ENCODE measurements at places on chromosomes 7 and 10.

DNA sequence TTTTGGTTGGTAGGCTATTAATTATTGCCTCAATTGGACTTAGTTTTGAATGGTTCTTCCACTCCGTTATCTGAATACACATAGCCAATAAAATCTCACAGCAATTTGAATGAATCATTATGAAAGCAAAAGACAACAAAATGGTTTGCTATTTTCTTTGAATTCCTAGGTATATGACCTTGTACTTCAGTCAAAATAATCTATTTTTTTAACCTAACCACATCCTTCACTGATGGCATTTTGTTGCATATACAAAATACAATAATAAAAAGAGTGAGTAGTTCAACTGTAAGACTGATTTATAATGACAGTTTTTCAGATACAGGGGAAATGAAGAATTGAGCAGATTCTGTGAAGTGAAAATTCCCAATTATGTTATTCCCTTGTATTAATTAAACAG is 433.1 kb downstream of the HTR7 start:
- no peak for DNase-seq

DNA sequence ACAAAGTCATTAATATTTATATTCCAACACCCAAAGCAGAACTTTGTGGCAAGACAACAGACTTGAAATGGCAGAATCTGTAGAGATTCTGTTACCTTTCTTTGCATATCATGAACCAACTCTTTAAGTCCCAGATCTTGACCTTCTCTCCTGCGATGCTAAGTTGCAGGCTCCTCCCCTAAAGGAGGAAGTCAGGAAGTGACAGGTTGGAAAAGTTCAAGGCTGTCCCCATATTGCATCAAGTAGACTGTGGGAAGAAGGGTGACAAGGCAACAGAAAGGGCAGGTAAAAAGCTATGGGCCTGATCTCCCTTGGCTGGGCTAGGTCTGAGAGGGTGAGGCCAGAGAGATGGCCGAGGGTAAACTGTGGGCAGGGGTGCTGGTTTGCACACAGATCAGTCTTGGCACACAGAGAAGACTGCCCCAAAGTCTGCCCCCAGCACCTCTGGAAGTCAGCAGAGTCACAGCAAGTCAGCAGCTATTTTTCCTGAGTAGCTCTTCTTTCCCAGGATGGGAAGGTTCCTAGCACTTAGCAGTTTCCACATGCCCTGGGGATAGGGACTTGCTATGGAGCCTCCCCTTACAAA is 115.1 kb downstream of the RAPGEF5 start:
- DNase-seq: no peak

GRCh38 chr7:108232076-108232475 is 101.9 kb upstream of the LAMB4 start:
- no peak for DNase-seq

GRCh38 chr10:118397391-118397790 is 55.3 kb upstream of the FAM204A start:
- DNase-seq: no peak

DNA sequence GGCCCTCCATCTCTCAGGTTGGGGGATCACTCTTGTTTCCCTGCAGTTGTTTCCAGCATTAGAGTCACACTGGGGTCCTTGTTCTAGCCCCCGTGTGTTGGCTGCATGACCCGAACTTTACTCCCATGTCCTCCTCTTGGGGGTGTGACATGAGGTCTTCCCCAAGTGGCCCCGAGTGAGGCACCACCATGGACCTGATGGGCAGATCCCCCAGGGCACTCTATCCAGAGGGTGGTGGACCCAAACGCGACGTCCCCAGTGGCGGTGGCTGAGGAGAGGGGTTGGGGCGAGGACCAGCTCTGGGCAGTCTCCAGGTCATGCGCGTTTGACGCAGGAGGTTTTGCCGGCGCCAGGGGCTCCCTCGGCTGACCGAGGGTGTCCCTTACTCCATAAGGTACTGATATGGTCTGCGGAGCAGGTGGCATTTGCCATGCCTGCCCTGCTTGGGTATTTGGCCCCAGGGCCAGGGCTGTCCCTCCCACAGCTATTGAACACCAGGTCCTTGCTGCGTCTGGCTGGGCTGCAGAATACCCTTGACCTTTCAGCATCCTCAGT is 131.9 kb downstream of the LHPP start:
- DNase-seq: no peak

GRCh38 chr7:155258226-155258560 is 39.5 kb upstream of the INSIG1 start:
- no peak for DNase-seq

- no peak for DNase-seq
These were observed 2.1 kb upstream of the AGR3 start for GRCh38 chr7:16883918-16884317.

DNA sequence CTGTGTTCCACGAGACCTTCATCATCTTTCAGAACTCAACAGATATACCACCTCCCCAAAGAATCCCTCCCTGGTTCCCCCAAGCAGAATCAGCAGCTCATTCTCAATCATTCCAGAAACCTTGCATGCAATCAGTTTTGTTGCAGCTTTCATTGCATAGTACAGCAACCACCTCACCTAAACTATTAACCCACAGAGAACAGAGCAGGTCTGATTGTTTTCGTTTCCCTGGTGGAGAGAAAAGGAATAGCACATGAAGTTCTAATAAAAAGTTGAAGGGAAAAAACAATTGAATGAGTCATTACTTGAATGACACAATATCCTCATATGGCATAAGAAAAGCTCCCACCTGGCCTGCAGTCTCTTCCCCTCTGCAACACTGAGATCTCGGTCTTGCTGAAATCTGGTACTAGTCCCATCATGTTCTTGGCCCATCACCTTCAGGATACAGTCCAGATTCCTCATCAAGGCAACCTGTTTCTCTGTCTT is 147.1 kb upstream of the GDF10 start:
- DNase-seq: no peak

DNA sequence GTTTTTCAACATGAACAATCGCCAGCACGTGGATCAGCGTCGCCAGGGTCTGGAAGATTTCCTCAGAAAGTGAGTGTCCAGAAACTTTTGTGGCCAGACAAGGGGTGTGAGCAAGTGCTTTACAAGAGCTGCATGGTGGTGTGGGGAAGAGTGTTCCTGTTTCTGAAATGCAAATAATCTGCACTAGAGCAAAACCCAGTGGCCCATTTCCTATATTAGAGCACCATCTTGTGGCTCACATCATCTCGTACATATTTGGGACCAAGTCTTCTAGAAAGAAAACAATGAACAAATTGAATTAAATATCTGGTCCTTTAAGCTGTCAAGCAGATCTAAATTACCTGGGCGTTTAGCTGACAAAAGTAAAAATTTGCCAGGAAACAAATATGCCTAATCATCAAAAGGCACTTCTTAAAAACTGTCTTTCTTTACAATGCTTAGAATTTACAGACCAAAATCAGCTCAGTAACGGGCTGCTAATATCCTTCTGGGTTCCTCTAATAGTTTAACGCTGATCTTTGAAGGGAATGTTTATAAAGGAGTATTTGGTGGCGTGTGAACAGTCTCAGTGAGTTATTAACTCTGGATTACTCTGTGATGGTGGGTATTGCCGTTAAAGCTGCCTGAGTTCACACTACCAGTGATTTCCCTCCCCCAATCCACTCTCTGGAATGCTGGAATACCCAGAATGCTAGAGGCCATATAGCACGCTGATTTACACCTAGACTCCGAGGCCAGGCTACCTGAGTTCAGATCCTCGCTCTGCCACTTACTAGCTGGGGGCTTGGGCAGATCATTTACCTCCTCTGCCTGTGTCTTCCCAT is 73.6 kb downstream of the SNX10 start:
- peak; percentile 42 for DNase-seq

GRCh38 chr10:131811630-131812403 is 89.0 kb upstream of the PPP2R2D start:
- no peak for DNase-seq

DNA sequence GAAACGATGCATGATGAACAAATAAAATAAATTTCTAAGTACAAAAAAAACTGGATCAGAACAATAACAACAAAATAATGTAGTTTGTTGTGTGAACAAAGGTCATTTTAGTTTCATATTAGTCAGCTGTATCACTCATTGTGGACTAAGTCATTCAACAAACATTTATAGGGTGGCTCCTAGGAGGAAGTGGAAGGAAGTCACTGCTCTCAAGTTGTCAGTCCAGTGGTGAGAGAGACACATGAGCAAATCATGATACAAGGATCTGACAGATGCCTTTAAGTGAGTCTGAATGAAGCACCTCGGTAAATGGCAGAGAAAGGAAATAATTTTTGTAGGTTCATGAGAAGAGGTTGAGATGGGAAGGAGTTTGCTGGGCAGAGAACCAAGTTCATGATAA is 56.8 kb downstream of the EPDR1 start:
- DNase-seq: no peak

GRCh38 chr10:25641595-25641994 is 292.4 kb upstream of the MYO3A start:
- no peak for DNase-seq

DNA sequence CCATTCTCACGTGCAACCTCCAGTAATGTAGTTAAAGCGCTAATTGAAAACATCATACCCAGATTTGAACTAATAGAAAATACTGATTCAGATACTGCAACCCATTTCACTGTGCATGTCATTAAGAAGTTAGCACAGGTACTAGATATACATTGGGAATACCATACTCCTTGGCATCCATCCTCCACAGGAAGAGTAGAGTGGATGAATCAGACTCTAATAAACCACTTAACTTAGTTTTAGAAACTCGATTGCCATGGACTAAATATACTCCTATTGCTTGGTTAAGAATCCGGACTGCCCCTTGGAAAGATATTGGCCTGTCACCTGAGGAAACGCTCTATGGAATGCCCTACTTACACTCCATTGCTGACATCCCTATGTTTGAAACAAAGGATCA is 9.5 kb downstream of the AKR1B15 start:
- no peak for DNase-seq

DNA sequence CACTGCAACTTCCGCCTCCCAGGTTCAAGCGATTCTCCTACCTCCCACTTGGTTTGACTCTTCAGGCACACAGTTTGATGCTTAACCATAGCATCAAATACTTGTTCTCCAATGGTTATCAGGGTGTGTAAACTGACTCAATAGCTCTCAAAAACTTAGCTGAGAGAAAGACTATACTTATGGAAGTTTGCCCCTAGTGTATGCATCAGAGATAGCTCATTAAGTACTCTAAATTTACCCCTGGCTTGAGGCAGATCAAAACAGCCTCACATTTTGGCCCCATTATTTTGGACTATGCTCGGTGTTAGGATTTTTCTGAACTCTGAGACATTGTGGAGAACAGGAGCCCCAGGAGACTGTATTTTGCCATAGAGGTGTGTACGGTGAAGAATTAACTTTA is 40.8 kb upstream of the SLC35B4 start:
- DNase-seq: no peak

DNA sequence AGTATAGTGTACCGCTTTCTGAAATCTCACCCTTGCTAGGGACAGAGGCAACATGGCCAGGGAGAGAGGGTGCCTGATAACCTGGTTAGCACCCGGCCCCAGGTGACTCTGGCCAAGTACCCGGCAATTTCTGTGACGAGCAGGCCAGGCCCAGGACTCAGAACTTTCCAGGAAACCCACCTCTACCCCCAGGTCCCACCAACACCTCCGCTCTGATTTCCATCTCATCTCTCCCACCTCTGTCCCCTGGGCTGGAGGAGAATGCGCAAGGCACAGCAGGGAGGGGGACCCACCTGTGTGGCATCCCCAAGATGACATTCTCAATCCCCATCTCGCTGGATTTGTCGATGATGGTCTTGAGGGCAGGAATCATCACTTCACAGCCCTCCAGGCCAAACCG is 11.6 kb downstream of the OGDHL start:
- DNase-seq: no peak

DNA sequence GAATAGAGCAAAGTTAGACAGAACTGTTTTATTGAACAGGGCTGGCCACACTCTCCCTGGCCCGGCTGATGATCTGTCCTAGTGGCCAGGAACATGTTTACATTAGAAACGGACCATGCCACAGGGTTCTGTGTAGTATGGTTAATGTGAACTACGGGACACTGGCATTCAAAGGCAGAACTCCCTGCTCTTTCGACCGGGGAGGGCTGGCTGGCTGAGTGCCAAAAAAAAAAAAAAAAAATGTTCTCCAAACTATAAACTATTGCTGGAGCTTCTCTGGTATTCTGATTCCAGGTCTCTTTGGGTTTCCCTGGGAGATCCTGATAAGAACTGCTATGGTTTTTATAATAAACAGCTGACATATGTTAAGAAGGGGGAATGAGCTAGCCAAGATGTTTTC is 1262.6 kb upstream of the SORCS1 start:
- no peak for DNase-seq

DNA sequence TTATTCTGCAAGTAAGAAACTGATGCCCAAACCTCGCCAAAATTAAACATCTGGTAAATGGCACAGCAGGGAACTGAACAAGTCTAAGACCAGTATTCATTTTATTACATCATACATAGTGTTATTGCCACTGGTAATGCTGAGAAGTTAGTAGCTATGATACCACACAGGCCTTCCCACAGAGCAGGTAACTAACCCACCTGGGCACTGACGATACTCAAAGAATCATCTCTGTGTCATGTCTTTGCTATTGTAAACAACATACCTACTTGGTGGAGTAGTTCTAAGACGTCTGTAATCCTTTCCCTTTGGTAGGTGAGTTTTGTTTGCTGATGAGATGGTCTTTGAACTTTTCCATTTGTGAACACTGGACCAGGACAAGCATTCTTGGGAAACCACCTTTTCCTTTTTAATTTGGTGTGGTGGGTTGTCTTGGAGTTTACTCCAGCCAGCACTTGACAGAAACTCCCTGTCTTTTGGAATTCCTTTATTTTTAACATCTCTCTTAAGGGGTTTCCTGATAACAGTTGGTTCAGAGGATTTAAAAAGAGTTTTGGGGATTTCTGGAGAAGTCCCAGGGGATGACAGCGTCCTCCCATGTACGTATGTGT is 40.9 kb downstream of the PDSS1 start:
- peak; percentile 27 for DNase-seq

- no peak for DNase-seq
These were observed 91.5 kb downstream of the KMT2C start for GRCh38 chr7:152344253-152344652.

GRCh38 chr7:148709014-148709413 is 10.3 kb downstream of the CUL1 start:
- no peak for DNase-seq

- DNase-seq: no peak
These were observed 36.7 kb downstream of the PFKFB3 start for GRCh38 chr10:6239213-6239991.

GRCh38 chr7:42198974-42199668 is 37.9 kb downstream of the GLI3 start:
- DNase-seq: no peak

Measured in GM06990 (cell line).